ENCODE measurements at places on chromosomes 7 and 10. TPM values are rescaled to one million over a fixed set of nuclear protein-coding genes. Genes with fewer than 3 reads are reported as not detected.

- no peak for DNase-seq
Observed at GRCh38 chr7:138907201-138907847, 73.9 kb downstream of the KIAA1549 start.

DNA sequence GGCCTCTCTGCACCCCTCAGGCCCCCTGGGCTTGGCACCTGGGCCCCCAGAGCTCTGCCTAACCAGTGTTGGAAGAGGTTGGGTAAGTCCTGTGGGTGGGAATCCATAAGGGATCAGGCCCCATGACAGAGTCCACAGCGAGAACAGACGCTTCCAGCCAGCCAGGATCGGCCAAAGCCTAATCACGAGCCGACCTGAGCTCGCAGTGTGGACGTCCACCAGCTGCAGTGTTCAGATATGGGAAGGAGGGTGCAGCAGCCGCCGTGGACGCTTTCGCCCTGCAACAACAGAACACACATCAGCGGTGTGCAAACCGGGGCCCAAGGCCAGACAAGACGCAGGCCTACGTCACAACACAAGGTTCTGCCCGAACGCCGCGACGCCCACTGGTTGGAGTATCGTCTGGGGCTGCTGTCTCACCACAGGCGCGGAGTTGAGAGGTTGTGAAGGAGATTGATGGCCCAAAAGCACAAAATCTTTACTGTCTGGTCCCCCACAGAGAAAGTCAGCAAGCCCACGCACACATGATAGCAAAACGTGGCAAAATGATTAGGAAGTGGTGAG lies 102.1 kb downstream of the FOXL3 start:
- peak; percentile 29 for DNase-seq

GRCh38 chr10:31896968-31897384 lies 31.7 kb downstream of the ARHGAP12 start:
- no peak for DNase-seq

- DNase-seq = no peak
Observed at GRCh38 chr10:119893074-119893473, 544 bp downstream of the SEC23IP start.

DNA sequence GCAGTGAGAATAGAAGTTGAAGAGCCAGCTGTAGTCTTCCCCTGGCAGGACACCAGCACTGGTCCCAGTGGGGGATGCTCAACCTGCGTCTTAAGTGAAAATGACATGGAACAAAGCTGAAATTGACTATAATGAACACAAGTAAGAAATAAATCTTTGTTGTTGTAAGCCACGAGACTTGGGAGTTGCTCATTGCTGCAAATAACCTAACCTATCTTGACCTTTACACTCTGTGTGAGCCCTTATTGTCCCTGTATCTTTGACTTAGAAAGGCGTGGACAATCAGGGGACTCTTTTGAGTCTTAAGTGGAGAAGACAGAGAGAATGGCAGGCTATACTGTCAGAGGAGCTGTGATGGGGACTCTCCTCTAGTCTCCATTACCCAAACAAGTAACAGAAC lies 16.9 kb downstream of the ZC3HAV1L start:
- no peak for DNase-seq

The AP1S1 gene
- 28.4 TPM for total RNA-seq

DNA sequence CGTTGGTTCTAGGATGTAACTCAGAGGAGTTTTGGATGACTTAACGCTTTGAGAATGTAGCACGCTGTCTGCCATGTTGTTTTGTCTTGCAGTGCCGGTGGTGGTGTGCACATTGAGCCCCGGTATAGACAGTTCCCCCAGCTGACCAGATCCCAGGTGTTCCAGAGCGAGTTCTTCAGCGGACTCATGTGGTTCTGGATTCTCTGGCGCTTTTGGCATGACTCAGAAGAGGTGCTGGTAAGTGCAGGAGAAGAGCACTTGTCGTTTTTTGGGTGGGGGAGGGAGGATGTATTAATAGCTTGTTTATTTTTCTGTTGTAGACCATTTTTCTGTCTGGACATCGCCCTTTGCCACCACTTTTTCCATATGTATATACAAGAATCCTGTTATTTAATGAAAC lies 6.3 kb downstream of the NDUFB2 start:
- DNase-seq = no peak

- DNase-seq = no peak
Observed at GRCh38 chr7:132440151-132440550, 136.1 kb downstream of the PLXNA4 start.

GRCh38 chr10:3530783-3531645 lies 254.0 kb downstream of the KLF6 start:
- DNase-seq = no peak

- peak; percentile 36 for DNase-seq
Observed at GRCh38 chr7:418636-419280, 100.9 kb downstream of the PDGFA start.

DNA sequence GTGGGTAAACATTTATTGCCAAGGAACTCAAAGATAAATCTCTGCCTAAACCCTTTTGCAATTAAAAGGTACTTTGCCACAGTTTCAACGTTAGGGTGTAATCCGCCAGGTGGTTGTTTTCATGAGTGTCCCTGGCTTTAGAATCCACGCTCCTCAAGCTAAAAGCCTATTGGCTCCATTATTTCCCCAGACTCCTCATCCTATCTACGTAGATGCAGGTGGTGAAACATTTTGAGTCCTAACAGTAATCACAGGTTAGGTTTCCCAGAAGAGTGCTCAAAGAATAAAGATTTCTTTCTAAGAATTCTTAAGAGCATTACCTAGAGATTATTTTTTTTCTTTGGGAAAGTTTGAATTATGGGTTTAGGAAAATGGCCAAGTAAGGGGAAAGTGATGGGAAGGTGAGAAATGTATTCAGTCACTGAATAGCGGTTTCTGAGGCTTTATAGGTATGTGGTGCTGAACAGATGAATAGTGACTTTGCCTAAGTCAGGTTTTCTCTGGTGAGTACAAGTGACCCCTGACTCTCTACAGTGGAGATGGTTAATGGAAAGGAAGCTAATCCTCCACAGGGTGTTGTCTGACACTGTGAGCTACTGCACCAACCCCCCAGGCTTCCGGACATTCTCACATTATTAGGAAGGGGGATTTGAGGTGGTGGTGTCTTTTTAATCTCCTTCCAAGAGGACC lies 60.2 kb downstream of the NRP1 start:
- no peak for DNase-seq

- DNase-seq = no peak
Observed at GRCh38 chr7:86963599-86964230, 95.7 kb downstream of the ELAPOR2 start.

DNA sequence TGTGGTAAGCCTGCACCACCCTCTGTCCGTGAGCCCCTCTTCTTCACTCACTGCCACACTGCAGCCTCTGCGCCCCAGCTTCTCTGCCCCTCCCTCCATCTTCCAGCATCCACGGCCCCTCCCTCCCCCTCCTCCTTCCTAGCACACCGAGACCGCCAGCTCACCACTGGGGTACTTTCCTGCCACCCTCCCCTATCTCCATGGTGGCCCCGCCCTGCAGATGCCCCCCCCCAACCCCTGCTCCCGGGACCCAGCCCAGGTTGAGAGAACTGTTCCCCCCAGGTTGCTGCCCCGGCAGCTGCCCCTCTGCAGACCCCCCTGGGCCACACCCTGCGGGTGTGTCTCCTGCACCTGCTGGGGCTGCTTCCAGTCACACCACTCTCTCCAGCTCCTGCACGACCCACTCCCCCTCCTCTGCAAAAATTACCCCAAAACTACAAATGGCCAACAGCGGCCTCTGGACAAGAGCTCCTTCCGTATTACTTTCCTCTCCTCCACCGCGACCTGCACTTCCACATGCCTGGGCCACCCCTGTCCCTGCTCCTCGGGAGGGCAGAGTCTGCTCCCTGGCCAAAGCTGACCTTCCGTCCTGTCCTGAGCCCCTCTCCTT lies 209.2 kb upstream of the PPP2R2D start:
- DNase-seq = no peak

- DNase-seq = no peak
Observed at GRCh38 chr10:87841186-87841585, 22.1 kb downstream of the KLLN start.

The TMEM184A gene
- 4.3 TPM for total RNA-seq

GRCh38 chr10:131141207-131141606 lies 170.3 kb downstream of the TCERG1L start:
- DNase-seq = no peak

DNA sequence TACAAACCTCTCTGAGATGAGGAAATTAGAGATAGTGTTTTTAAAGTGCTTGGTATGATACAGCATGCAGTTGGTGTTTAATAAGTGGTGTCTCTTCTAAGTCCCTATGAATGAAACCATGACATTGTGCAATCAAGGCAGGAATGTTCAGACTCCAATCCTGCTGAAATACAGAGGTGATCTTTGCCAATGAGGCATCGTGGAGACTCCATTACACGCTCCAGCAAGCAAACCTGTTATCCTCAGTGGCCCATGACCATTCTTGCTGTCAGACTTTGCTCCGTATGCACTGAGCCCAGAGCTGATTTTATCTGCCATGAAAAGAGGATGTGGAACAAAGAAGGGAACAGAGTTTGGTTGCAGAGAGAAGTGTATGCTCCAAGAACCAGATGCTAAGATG lies 47.3 kb downstream of the CDHR3 start:
- DNase-seq = no peak

The VWA2 gene
- 10.6 TPM for total RNA-seq

- no peak for DNase-seq
Observed at GRCh38 chr7:123724817-123725253, 24.0 kb downstream of the WASL start.

The NUTM2B gene
- 2.5 TPM for total RNA-seq

The CYP17A1 gene
- total RNA-seq = 0.80 TPM

- DNase-seq = no peak
Observed at GRCh38 chr10:130138479-130138866, 2.3 kb downstream of the GLRX3 start.

DNA sequence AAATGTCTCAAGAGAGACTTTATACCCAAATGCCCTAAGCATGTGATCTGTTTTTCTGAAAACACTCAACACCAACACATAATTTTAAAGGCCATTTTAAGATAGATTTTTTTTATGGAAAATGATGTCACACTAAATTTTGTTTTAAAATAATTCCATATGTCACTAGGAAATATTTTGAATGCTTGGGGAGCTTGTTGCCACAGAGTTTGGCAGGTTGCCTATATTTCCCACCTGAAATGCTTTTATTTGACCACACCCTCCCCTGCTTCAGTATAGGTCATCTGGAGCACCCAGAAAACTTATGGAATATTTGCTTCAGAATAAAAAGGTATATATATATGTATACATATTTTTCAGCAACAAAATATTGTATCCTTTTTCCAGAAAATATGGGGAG lies 180.0 kb upstream of the ANK3 start:
- no peak for DNase-seq

GRCh38 chr10:30832749-30833627 lies 198.7 kb downstream of the ZNF438 start:
- DNase-seq = no peak

The RARRES2 gene
- 144 TPM for total RNA-seq

The SCIN gene
- total RNA-seq = 21.1 TPM

The TMEM139 gene
- 25.9 TPM for total RNA-seq

DNA sequence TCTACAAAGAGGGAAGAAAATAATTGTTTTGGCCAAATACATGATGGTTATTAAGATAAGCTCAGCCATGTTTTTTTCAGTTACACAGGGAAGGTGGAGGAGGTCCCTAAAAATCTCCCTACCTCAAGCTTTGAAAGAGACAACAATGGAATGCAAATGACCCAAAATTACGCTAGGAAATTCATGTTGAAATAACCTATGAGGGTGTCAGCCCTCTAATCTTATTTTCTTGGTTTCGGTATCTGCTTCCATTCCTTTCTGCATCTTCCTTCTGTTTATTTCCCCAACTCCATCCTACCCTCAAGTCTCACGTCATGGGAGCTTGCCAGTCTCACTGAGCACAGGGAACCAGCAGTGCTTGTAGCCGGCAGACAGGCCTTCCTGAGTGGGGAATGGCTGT lies 40.6 kb upstream of the SMNDC1 start:
- DNase-seq = no peak

The UROS gene
- total RNA-seq = 27.0 TPM

The CRHR2 gene
- not detected for total RNA-seq

The MYL7 gene
- total RNA-seq = 1.6 TPM

GRCh38 chr10:110980807-110981206 lies 61.4 kb downstream of the SHOC2 start:
- DNase-seq = no peak

DNA sequence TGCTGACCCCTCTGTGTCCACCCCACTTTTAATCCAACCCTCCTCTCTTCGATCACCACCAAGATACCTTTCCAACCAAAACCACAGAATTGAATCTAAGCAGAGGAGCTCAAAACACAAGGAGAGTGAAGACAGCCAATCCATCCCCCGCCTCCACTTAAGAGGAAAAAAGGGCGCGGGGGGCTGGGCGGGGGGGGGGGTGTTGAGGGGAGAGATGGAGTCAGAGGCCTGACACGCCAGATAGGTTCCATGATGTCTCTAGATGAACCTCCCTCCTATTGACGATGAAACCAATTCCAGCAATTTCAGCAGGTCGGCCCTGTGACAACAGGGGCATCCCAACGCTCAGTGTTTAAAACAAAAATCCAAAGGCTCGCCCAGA lies 1.3 kb downstream of the SORBS1 start:
- no peak for DNase-seq

DNA sequence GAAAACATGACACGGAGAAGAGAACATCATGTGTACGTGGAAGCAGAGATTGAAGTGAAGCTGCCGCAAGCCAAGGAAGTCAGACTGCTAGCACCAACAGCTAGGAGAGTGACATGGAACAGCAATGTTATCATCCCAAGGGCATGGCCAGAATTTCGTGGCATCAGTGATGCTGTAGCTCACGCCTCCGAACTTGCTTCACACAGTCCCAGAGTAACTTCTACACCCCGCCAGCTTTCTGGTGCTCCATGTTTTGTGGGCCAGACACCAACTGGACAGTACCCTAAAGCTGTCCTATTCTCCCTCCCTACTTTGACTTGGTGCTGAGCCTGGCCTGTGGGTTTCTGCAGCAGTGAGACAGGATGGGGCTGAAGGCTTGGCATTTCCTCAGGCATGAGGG lies 33.0 kb upstream of the EMX2 start:
- no peak for DNase-seq

- DNase-seq = no peak
Observed at GRCh38 chr10:90179696-90180407, 478.5 kb downstream of the KIF20B start.

- DNase-seq = no peak
Observed at GRCh38 chr7:129522088-129522970, 20.0 kb downstream of the SMKR1 start.

The PRSS37 gene
- total RNA-seq = not detected
